Uterus (tissue), 4 donors: ENCODE measurements at places on chromosomes 2 and 18. TPM values are rescaled to one million over a fixed set of nuclear protein-coding genes. Genes with fewer than 3 reads are reported as not detected.

FABP1 gene
- total RNA-seq: 1.8 TPM

ALPI gene
- not detected for total RNA-seq

DNA sequence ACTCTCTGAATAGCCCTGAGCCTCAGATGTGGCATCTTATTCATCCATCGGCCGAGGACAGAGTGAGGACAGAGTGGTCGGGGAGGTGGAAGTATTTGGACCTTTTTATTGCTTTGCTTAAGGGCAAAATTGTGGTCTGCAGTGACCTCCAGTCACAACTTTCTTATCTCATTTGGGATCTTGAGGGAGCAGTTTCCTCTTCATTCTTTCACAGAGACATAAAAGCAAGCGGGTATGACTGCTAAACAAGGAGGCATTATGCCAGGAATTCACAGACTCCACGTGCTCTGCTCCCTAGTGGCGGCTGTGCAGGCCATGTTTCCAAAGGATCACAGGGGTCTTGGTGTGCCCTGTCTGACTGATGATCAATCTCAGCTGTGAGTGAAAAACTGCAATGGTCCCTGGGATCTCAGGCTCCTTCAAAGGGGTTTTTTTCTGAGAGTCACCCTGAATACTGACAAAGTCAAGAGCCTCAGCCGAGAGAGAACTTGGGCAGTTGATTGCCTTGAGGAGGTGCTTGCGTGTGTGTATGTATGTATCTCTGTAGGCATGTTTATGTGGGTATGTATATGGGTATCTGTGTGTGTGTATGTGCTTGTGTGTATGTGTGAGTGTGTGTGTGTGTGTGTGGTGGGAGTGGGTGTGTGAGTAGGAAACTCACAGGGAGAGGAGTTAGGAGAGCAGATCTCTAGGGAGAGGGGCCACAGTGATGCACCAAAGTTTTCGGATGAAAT lies 47.7 kb downstream of the RAPGEF4 start:
- DNase-seq: no peak

- DNase-seq: no peak
Measured at GRCh38 chr2:226644399-226644865, 155.2 kb downstream of the IRS1 start.

GRCh38 chr2:198106621-198107385 lies 302.4 kb downstream of the PLCL1 start:
- no peak for DNase-seq

SMAD7 gene
- total RNA-seq: 48.4 TPM

FOXI3 gene
- total RNA-seq: not detected

- DNase-seq: no peak
Measured at GRCh38 chr2:105800036-105800713, 55.5 kb downstream of the NCK2 start.

RAX gene
- not detected for total RNA-seq

MOGAT1 gene
- not detected for total RNA-seq

CD8A gene
- total RNA-seq: 1.1 TPM

- DNase-seq: no peak
Measured at GRCh38 chr2:154849482-154849881, 151.0 kb downstream of the KCNJ3 start.
